ENCODE measurements at places on chromosomes 16 and 17.

DNA sequence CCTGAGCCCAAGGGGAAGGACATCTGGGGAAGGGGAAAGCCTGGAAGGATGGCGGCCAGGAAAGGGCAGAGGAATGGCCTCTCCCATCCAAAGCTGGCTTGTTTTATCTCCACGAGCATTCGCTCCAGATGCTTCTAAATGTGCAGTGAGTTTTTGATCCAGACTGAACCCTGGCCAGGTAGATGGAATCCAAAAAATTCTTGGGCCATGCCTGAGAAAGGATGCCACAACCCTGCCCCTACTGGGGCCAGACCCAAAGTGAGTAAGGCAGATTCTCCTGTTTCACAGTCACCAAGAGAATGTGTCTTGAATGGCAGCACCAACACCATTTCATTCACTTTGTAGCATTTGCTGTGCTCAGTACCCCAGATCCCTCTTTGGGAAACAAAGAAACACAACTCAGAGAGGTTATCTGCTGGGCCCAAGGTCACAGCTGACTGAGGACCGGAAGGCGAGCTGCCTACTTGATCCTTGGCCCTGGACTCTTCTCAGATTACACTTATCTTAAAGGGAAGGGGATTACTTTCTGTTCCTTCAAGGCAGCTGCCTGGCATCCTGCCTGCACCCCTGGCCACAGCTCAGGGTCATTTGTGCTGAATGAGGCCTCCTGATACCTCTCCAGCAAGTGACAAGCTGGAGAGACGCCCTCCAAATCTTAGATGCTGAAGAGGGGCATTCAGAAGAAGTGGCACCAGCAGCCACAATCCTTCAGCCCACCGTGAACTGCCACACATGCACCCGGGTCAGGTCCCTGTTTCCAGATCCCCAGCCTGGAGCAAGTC lies 3.6 kb downstream of the LRRC75A start:
- DNase-seq: no peak

DNA sequence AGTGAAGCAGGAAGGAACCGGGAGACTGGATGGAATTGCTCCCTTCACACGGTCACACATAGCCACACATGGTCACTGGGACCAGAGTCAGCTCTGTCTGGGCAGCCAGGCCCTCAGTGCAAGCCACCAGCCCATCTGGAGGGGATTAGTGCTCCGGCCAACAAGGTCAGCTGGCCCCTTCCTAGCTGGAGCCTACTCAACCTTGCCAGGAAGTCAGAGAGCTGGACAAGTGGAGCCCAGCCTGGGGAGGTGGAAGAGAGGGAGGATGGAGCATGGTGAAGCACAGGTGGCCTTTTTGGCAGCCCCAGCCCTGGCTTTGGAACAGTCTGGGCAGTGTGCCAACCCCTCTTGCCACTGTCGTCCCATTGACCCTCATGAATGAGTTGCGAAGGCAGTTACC lies 3.7 kb upstream of the CACNA1G start:
- no peak for DNase-seq

DNA sequence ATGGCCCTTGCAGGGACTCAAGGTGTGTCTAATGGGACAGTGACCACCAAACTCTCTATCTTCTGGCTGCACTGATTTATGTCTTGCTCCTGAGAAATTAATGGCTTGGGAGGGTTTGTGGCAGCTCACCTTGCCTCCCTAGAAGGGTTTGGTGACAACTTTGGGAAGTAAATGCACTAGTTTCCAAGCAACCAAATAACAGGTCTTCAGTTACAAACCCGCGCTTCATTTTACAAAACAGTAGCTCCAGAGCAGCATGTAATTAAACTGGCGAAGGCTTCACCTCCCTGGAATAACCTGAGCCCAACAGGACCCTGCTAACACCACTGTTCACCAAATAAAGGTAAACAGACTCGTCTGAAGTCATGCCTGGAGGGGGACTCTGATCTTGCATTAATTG lies 318.3 kb downstream of the SLC39A11 start:
- DNase-seq: no peak

GRCh38 chr16:46583036-46583435 lies 38.1 kb downstream of the SHCBP1 start:
- no peak for DNase-seq

GRCh38 chr17:28182559-28182958 lies 136.4 kb upstream of the TMEM97 start:
- DNase-seq: no peak

DNA sequence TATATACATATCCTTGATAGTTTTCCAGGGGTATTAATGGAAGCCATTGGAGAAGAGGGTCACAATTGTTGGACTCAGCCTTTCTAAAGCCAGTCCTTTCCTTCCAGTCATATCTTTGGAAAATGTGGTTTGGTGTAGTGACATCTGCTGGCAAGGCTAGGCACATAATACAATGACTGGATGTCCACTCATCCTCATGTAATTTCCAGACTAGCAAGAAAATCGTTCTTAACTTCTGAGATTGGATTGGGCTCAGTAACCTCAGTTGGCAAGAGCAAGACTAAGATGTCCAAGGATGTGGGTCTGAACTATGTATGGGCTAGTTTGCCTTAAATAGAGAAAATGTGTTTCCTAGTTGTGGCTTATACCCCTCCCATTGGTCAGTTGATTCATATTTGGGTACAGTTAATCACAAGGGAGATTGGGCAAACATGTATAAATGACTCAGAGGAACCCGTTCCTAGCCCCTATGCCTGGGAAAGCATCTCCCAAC lies 8.7 kb upstream of the KAT7 start:
- DNase-seq: no peak

DNA sequence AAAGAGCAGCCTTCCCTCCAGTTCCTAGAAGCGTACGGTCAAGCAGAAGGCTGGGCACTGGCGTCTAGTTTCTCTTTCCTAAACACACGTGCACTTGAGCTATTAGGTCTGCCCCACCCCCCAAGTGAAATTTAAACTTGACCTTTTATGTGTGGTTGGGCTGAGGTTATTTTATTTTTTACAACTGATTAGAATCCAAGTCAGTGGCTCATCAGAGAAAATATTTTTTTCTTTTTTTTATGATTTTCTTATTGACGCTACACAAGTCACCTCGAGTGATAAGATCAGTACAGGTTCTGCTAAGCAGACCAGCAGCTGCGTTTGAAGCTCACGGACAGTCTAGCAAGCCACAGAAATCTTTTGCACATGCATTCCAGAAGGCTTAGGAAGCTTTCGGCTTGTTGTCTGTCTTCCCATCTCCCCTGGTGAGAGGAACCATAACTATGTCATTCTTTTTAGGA lies 95.1 kb downstream of the ZFHX3 start:
- DNase-seq: no peak

- no peak for DNase-seq
Observed at GRCh38 chr16:56682703-56683397, 580 bp downstream of the MT1X start.

DNA sequence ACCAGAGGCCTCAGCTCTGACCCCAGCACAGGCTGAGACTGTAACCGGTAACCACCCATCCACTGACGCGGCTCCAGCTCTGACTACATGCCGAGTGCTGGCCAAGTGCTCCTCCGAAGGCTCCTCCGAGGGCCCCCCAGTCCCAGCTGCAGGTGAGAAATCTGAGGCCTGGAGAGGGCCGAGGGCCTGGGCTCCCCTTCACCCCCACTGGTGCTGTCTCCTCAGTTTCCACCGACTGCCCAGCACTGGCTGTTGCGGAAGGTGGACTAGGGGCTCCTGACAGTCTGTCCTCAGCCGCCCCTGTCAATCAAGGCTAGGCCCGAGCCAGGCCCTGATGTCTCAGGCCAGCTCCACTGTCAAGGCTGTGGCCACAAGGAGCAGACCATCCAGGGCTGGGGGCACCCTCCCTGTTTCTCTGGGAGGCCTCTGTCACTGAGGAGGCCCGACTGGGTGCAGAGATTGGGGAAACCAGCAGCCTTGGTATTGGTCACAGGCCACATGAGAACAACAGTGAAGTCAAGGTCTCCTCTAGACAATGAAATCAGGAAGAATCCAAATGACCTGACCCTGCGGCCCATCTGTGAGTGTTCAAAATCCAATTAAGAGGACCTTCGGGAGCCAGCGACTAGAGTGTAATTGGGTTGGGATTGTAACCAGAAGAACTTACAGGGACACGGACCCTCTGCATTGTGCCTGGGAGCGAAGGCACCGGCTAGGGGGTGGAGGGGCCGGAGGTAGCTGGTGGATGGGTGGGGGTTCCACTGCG lies 5.1 kb downstream of the TMEM235 start:
- no peak for DNase-seq

GRCh38 chr17:17315142-17315821 lies 12.1 kb downstream of the NT5M start:
- DNase-seq: no peak
